Left hindlimb (tissue), 1 donor: ENCODE measurements at places on chromosomes 2 and 18.

DNA sequence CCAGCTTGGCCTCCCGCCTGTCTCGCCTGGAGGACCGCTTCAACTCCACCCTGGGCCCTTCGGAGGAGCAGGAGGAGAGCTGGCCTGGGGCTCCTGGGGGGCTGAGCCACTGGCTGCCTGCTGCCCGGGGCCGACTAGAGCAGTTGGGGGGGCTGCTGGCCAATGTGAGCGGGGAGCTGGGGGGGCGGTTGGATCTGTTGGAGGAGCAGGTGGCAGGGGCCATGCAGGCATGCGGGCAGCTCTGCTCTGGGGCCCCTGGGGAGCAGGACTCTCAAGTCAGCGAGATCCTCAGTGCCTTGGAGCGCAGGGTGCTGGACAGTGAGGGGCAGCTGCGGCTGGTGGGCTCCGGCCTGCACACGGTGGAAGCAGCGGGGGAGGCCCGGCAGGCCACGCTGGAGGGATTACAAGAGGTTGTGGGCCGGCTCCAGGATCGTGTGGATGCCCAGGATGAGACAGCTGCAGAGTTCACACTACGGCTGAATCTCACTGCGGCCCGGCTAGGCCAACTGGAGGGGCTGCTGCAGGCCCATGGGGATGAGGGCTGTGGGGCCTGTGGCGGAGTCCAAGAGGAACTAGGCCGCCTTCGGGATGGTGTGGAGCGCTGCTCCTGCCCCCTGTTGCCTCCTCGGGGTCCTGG, 3.7 kb upstream of the KHK start:
- no peak for DNase-seq

- no peak for DNase-seq
These were observed 408.1 kb downstream of the THSD7B start for GRCh38 chr2:137173463-137173862.

DNA sequence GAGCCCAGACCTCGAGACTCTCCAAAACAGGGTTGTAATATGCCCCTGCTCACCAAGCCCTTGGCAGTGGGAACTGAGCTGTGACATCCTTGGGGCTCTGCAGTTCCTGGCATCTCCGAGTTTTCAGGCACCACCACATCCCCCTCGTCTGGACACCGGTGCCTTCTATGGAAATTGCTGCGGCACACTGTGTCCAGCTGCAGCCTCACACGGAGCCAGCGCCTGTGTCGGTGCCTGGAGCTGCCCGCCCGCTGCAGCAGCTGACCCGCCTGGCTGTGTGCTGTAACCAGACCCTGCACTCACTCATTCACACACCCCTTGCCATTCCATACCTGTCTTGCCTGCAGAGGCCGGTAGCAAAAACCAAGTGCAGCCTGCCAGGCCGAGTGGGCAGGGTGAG, 11.8 kb downstream of the IWS1 start:
- DNase-seq: no peak

DNA sequence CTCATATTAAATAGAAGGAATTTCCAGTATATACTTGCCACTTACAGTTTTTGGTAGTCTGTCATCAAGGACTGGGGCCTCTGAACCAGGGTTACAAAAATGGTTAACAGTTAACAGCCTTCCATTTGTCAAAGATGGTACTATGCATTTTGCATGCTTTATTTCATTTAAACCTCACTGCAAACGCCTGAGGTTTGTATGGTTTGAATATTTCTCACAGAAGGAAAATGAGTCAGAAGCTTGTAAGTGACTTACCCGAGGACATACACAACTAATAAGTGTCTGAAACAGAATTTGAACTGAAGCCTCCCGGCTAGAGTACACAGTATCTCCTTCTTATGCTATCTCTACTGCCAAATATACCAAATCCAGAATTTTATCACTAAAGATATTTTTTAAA, 1593.5 kb upstream of the ACVR2A start:
- DNase-seq: no peak

- DNase-seq: no peak
These were observed 19.8 kb downstream of the PIK3C3 start for GRCh38 chr18:41974796-41975201.

DNA sequence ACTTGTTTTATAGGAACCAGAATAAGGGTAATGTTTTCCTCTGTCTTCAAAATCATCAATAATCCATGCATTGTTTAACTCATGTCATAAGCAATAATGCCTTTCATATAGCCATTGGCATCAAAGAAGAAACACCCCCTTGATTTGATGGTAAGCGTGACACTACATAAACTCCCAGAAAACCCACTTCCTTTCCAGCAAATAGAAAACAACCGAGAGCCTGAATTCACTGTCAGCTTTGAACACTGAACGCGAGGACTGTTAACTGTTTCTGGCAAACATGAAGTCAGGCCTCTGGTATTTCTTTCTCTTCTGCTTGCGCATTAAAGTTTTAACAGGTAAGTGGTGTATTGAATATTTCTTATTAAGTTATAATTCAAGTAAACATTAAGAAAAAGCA, at the start of gene ICOS:
ICOS (plus strand) TSS at position 229 of the 400 bp plus-strand sequence; CDS start at position 281, 52 bp downstream.
- no peak for DNase-seq

DNA sequence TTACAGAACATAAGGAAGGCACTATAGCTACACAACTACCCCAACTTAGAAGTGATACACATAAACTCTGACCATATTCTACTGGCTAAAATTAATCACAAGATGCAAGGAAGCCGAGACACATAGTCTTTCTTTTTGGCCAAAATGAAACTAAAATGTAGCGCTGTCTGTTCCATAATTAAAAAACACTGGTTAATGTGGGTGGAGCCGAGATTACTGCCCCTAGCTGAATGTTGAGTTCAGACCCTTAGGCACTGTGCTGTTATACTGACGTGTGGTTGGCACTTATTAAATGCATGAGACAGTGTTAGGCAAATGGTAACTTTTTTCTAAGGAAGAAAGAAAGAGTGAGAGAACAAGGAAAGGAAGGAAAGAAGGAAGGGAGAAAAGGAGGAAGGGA, 254.6 kb upstream of the RND3 start:
- no peak for DNase-seq

GRCh38 chr2:182509216-182509615, 82.4 kb upstream of the PDE1A start:
- no peak for DNase-seq

GRCh38 chr2:23385748-23386338, 864 bp downstream of the KLHL29 start:
- peak; percentile 54 for DNase-seq

DNA sequence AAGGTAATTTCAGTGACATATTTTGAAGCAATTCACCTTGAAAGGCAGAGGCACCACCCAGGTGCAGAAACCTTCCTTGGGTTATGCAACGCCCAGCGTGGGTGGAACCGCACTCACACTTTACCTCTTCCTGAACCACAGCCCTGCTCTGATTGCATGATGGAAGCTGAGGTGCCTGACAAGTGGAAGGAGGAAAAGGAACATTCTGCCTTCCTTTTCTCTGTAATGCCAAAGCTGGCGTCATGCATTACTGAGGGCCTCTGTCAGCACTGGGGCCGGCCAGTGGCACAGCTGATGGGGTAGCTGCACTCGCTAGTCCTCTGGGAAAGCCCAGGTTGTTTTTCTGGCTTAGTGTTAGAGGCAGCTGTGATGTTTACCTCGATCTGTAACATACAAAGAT, 266.5 kb downstream of the NEDD4L start:
- no peak for DNase-seq

- DNase-seq: no peak
These were observed 24.4 kb upstream of the AAK1 start for GRCh38 chr2:69667805-69668382.

DNA sequence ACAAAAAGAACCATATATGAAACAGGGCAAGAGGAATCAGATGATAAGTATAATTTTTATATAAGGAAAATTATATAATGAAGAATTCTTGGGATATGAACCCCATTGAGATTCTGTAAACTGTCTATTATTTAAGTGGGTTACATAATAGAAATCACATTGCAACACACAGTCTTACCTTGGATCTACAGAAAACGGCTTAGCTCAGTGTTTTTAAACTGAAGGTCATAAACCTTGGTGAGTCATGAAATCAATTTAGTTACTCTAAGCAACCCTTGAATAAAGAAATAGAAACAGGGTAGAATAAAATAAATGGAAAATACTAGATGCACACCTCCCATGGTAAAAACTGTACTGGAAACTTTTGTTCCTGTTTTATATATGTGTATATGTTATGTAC, 50.7 kb downstream of the METTL8 start:
- DNase-seq: no peak

DNA sequence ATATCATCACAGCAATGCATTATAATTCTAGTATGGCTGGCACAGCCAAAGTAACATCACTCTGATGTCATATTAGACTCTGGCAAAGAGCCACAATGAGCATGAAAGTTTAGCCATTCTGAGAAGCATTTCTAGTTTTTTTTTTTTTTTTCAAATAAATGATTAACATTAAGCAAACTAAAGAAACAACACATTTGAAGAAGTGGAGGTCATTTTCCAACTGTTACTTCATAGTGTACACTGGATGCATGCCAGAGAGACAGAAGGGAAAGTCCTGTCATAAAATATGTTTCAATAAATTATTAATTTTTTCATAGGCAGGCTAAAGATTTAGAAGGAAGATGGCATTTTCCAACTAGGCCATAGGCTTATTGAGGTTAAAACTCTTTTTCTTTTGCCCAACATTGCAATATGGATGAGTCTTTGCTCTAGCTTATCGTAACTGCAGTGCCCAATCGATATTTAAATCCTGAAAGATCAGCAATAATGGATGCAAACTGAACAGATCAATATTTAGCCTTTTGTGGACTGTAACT, 1630.4 kb upstream of the ACVR2A start:
- no peak for DNase-seq

DNA sequence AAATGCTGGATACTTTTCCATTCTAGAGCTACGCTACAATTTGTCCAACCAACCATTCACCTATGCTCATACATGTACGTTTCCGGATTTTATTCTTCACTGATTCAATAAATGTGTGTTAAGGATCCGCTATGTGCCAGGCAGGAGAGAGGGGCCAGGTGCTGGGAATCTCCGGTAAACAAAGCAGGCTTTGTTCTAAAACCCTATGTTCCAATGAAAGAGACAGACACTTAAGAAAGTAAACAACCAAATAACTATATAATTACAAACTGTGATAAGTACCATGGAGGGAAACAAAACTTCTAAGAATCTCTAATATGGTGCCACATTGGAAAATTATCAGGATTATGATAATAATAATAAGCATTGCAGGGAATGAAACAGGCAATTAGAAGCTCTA, 22.2 kb upstream of the POMC start:
- DNase-seq: no peak

GRCh38 chr2:12504443-12504842, 212.3 kb upstream of the TRIB2 start:
- DNase-seq: no peak

DNA sequence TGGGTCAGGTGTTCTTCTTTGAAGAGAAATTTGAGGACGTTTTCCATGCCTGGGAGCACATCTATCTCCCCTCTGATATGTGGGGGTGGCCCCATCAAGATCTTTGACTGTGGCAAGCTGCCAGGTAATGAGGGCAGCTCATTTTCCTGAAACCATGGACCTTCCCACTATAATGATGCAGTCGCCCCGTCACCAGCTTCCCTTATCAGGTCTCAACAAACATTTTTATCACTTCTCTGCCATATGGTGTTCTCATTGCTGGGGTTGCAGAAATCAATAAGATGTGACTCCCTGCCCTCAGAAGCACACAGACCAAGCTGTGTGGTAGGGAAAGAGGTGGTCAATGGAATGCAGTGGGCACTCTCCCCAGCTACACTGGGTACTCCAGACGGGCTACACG, 48.4 kb upstream of the B3GNT7 start:
- DNase-seq: no peak

GRCh38 chr18:3458378-3458777, 8.4 kb downstream of the TGIF1 start:
- no peak for DNase-seq

DNA sequence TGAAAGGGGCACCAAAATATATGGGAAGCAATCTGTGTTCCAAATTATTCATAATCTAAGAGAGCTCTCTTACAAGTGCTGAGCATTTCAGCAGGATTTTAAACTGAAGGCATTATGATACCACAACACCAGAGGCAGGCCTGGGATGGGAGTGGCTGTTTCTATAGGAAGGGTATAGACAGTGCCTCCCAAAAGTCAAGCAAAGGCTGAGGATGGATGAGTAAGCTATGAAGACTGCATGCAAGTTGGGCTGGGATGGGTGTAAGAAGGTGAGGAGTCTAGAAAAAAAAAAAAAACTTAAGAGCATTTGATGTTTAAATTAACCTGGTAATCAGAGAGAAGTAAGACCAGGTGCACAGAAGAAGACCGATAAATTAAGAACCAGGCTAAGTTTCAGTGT, 132.5 kb downstream of the OSR1 start:
- no peak for DNase-seq

DNA sequence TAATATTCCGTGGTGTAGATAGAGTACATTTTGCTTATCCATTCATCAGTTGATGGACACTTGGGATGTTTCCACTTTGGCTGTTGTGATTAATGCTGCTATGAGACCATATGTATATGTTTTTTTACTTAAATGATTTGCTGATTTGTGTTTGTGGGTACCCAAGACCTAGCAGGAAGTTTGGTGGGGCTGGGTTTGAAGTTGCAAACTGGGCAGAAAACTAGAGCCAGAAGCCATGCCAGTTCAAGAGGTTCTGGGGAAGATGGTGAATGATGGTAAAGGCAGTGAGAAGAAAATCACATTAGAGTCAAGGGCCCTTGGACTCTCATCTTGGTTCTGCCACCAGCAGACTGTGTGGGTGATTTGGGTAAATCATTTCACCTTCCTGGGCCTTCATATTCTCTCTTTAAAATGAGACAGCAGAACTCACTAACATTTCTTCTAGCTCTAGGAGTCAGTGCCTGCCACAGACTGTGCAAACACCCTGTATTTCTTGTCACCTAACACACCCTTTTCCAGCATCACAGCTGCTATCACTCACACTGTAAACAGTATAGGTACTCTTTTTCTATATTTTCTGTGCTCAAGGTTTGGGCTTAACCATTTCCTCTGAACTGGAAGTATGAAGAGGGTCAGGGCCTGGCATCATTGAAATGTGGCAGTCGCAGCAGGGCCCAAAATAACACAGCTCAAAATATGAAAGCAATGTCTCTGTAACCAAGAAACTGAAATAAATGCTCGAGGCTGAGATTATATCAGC, 8.4 kb upstream of the CTLA4 start:
- DNase-seq: no peak

GRCh38 chr18:73670039-73670438, 477.6 kb downstream of the FBXO15 start:
- DNase-seq: no peak

- no peak for DNase-seq
These were observed 65.1 kb downstream of the CYB5A start for GRCh38 chr18:74226666-74227065.

- no peak for DNase-seq
These were observed 215.1 kb upstream of the TRIB2 start for GRCh38 chr2:12501469-12502158.

DNA sequence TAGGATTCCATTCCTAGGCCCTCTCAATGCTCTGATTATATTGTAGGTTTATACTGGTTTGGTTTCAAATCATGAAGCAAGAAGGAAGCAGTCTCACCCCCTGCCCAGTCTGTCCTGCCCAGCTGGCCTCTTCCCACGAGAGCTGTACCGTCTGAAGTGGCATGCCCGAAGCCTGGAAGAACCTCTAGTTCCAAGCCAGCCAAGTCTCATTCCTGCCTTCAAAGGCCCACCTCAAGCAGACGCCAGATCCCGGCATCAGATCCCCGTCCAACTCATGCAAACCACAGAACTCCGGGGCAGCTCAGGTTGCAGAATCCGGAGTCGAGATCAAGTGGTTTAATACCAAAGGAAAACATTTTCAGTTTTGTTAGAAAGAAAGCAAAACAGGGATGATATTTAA, 234.4 kb downstream of the LPIN1 start:
- peak; percentile 80 for DNase-seq

GRCh38 chr2:195818106-195818505, 161.1 kb downstream of the SLC39A10 start:
- DNase-seq: no peak
